ENCODE measurements at places on chromosomes 5 and 9.

GRCh38 chr5:142364251-142365145 is 39.7 kb upstream of the SPRY4 start:
- no peak for DNase-seq

DNA sequence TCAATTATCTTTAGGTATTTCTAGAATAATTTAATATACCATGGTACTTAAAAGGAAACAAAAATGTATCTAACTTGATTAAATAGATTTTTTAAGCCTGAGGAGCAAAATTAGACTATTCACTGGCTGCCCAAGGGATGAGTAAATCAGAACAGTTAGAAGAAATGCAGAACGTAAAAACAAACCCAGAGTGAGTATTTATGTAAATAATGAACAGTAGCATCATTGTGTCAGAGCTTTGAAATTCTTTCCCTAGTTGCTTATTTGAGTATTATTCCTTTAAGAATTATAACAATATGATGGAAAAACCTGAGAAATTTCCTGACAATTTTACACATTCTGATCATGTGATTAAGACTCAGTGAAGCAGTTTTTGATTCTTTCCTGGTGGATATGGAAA is 200.9 kb downstream of the GDNF start:
- DNase-seq = no peak

DNA sequence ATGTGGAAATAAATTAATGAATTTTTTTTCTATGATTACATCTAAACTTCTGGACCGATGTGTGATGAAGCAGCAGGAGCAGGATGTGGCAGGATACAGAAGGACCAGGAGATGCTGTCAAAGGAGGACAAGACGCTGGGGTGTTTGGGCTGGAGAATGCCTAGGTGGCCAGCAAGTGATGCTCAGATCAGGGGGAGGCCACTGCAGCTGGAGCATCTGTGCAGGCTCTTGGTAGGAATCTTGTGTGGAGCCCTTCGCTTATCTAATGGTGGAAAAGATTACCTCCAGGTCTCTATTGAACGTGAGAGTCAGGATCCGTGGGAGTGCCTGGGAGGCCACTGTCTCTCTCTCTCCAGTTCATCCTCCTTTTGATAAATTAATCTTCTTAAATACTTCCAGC is 79.8 kb downstream of the MRPL36 start:
- no peak for DNase-seq

- DNase-seq = no peak
Observed at GRCh38 chr9:78297672-78297961, 692 bp downstream of the PSAT1 start.

- no peak for DNase-seq
Observed at GRCh38 chr5:455806-456205, 12.8 kb downstream of the EXOC3 start.

- no peak for DNase-seq
Observed at GRCh38 chr9:120477534-120478001, 102.4 kb downstream of the CDK5RAP2 start.

DNA sequence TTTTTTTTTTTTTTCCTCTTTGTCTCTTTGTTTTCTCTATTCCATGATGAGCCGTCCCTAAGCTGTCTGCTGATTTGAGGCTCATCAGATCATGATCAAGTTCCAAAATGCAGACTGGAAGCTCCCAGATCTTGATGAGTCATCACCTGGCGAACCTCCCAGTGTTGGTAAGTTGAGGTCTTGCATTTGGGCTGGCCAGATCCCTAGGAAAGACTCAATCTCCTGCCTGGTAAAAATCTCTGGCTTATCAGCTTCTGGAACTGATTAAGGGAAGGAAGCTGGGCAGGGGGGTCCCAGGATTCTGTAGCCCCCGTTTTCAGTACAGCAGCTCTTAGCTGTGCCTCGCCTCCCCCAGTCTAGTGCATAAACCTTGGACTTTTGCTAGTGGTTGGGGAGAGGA is 69.0 kb downstream of the TSPAN17 start:
- no peak for DNase-seq

GRCh38 chr5:150729859-150730258 is 29.0 kb downstream of the DCTN4 start:
- DNase-seq = no peak

GRCh38 chr9:93406371-93406770 is 45.1 kb upstream of the FAM120A start:
- no peak for DNase-seq

DNA sequence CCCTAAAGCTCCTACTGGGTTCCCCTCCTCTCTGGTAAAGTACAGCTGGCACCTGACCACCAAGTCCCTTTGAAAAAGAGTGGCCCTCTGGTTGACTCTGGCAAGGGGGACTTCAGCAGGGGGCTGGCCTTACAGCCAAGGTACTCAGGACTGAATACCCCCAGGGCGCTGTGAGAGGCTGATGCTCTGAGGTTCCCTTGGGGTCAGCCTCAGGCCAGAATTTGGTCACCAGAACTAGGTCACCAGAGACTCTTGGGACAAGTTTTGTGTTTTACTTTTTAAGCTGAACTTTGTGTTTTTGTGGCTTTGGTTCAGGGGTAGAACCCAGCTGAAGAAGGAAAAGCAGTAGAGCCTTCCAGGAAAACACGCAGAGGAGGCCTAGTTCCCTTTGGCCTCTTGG is 23.3 kb upstream of the SMU1 start:
- no peak for DNase-seq

DNA sequence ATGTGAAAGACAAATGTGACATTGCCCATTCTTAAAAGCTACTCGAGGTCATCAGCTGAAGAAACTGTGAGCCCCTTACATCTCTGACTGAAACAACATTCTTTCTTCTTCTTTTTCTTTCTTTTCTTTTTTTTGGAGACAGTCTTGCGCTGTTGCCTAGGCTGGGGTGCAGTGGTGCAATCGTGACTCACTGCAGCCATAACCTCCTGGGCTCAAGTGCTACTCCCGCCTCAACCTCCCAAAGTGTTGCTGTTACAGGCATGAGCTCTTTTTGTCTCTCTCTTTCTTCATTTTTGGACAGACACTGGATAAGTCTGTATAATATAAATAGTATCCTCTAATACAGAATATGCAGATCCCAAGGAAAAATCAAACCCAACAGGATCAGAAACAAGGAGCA is 263.7 kb upstream of the KLF9 start:
- DNase-seq = no peak

GRCh38 chr9:114431003-114431402 is 43.2 kb upstream of the AKNA start:
- DNase-seq = no peak

DNA sequence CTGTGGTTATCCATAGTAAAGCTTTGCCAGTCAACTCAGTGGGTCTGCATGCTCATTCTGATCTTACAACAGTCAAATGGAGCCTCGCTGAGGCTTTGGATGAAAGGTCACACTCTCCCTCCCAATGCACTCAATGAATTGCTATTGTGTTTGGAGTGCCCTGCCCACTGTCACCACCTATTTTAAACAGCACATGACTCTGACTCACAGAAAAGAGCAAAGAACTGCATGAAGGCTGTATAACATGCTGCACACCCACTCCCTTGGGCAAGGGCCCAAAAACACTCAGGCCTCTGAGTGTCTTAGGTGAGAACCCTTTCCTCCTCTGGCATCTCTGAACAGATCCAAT is 118.7 kb upstream of the CCDC112 start:
- no peak for DNase-seq

GRCh38 chr5:96141749-96142148 is 180.1 kb upstream of the ELL2 start:
- DNase-seq = no peak

DNA sequence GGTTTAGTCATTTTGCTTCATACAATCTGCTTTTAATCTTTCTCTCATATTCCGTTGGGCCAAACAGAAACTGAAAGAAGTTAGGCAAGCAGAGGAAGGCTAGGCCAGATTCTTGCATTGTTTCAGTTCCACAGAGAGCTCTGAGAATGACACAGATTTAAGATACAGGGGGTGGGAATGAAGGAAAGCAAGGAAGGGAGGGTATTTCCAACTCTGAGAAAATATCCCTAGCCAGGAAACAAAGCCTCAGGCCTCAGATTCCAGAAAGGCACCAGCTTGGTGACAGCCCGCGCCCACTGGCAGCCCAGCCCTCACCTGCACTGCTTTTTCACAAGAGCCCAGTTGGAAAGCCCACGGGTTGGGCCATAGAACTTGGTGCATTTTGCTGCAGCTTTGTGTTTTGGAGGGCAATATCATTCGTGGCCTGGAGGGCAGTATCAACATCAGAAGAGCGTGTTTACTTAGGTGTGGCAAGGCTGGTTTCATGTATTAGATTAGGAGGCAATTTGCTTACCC is 63.5 kb downstream of the ENC1 start:
- no peak for DNase-seq

DNA sequence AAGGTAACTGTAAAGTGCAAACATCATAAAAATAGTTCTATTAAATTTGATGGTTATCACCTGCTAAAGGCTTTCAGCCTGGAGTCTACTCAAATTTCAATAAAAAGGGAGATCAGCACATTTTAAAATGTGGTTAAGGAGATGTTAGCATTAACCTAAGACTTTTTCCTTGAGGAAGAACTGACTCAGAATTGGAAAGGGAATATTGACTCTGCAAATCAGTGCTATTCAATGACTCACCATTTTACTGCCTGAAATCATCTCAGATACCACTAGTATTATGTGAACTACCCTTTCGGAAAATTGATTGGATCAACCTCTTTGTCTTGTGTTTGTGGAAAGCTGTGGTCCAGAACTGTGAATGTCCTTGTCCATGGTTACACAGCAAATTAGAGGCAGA is 113.3 kb downstream of the ADRB2 start:
- DNase-seq = no peak

GRCh38 chr5:125484272-125484741 is 737.9 kb upstream of the ZNF608 start:
- no peak for DNase-seq

DNA sequence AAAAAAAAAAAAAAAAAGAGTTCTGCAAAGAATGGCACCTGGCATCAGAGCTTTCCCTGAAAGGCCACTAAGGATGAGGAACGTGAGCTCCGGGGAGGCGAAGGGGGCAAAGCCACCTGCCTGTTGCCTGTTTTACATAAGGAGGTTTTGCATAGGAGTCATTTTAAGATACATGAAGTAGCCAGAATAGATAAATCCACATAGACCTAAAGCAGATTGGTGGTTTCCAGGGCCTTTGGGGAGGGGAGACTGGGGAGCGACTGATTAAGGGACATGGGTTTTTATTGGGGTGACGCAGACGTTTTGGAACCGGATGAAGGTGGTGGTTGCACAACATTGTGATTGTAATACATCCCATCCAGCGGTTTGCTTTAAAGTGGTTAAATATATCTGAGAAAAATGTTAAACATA is 7.1 kb downstream of the NEK6 start:
- DNase-seq = no peak

- no peak for DNase-seq
Observed at GRCh38 chr9:40928803-40929487, 199.5 kb downstream of the FOXD4L6 start.

DNA sequence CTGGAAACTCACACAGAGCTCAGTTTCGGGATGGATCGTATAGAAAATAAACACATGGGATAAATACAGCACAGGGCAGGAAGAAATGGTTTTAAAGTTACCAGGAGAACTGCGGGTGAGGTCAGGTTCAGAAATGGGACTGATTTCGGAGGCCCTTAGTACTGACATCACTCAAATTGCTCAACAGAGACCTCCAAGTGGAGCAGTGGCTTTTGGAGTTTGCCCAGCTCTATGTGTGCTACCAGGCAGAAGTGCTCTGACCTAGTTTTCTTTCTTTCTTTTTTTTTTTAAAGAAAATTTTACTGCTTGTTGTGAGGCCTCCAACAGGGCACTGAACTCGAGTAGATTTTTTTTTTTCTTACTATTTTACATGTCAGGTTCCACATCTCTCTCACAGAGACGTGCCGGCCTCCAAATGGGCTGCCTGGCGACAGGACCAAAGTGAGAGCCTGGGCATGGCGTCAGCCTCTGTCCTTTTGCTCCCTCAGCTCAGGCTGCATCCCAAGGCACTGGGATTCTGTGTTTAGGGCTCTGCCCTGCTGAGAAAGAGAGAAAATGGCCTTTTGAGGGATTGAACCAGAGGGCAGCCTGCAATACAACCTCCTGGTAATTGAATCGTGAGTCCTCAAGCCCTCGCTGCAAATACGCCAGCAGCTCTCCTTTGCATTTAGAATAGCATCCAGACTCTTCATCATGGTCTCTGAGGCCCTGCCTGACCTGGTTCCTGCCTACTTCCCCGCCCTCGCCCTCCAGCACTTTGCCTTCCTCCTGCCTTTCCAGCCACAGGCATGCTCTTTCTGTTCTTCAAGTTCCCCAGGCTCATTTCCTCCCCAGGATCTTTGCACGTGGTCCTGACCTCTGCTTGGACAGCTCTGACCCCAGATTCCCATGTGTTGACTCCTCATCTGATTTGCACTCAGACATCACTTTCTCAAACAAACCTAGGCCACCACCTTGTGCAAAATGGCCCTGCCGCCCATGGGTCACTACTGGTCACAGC is 173.5 kb downstream of the FGF1 start:
- DNase-seq = no peak

GRCh38 chr9:90097237-90097636 is 492.4 kb downstream of the GADD45G start:
- no peak for DNase-seq

DNA sequence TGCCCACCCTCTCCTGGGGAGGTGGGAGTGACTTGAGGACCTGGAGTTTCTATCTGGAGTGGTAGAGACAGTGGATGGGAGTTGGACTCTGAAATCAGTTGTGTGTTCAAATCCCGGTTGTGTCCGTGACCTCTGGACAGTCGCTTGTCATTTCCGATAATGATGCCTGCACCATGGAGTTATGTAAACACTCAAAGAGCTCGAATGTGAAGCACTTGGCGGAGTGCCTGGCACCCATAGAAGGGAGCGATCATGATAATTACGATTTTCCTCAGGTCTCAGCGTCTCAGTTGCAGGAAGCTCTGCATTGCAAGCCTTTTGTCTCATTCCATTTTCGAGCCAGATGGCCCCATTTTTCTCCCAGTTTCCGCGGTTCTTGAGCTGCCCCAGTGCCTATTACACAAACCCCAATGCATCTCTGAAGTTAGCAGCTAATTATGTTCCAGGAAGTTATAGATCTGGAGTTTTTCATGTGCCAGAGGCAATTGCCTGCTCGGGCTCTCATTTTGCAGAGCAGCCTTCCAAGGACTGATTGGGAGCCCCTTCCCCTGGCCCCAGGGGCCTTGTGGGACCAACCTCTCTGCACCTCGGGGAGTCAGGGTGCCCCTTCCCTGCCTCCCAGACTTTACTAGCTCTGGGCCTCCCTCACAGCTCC is 175.5 kb upstream of the MVB12B start:
- DNase-seq = no peak

- DNase-seq = no peak
Observed at GRCh38 chr5:147509710-147510651, at the start of gene DPYSL3. DPYSL3 (minus strand) TSS chr5:147510068; CDS start chr5:147509858, 210 bp downstream.

Measured in activated CD4-positive, alpha-beta T cell treated with anti-CD3 and anti-CD28 coated beads for 1 hour (primary cell).